Immature natural killer cell (primary cell): ENCODE measurements at places on chromosomes 16 and 17. TPM values are rescaled to one million over a fixed set of nuclear protein-coding genes. Genes with fewer than 3 reads are reported as not detected.
A peak's percentile ranks its signal among the peaks of the same experiment; 100 is the strongest.

DNA sequence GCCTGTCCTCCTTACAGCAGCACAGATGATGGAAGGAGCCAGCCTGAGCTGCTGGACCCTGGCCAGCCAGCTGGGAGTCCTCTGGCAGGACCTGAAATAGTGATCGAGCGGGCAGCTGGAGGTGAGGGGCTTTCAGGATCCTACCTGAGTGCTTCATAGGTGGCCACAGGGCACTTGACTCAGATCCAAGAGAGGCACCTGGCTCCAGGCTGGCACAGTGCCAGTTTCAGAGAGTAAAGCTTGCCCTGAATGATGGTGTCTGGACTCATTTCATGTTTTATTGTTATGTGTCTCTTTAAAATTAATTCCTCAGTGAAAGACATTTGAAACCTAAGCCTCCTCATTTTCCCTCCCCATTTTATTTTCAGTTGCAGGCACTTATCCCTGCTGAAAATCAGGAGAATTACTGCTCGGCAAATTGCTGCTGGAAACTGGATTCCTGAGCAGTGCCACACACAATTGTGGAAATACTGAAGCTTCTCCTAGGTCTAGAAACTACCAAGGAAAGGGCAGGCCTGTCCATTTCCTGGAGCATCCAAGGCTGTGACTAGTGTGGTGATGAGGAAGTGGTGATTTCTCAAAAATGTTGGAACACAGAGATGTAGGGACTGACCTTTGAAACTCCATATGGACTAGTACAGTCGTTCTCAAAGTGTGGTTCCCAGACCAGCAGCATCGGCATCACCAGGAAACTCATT is 16.1 kb upstream of the ADAMTS18 start:
- no peak overlapping the region for H3K4me3 ChIP-seq
- no peak overlapping the region for H3K27ac ChIP-seq
- DNase-seq, result no peak
- peaks cover 4% of the 10 kb centered on the region for H3K27me3 ChIP-seq
- no peaks in the 10 kb centered on the region for H3K4me1 ChIP-seq
- H3K36me3 ChIP-seq, result no peaks in the 10 kb centered on the region

DNA sequence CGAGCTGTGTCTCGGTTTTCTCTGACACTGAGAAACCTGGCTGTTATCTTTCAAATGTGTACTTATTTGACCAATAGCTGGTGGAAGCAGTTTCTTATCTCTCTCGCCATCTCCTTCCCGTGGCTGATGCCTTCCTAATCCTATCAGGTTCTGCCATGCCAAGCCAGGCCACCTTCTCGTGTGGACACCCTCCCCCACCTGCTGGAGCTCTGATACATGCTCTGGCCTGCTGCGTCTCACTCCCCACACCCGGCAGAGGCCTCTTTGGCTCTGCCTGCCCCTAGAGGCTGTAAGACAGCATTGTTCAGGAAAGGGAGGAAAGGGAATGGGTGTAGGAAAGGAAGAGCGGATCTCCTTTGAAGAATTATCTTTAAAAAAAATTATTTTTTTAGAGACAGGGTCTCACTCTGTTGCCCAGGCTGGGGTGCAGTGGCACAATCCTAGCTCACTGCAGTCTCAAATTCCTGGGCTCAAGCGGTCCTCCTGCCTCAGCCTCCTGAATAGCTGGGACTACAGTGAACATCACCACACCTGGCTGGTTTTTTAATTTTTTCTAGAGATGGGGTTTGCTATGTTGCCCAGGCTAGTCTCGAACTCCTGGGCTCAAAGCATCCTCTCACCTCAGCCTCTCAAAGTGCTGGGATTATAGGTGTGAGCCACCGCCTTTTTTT is 7.5 kb upstream of the ARMC5 start:
- no peak overlapping the region for H3K27ac ChIP-seq
- no peak overlapping the region for H3K4me3 ChIP-seq
- H3K36me3 ChIP-seq, result no peaks in the 10 kb centered on the region
- no peak for DNase-seq
- H3K4me1 ChIP-seq, result peaks cover 43% of the 10 kb centered on the region

GRCh38 chr17:45229681-45230409 is 8.2 kb downstream of the FMNL1 start:
- H3K36me3 ChIP-seq, result peaks cover 4% of the 10 kb centered on the region
- peak overlapping the region; percentile 100 for H3K27ac ChIP-seq
- H3K4me3 ChIP-seq, result peak overlapping the region; percentile 100
- H3K27me3 ChIP-seq, result peaks cover 49% of the 10 kb centered on the region
- peak; percentile 68 for DNase-seq

GRCh38 chr17:72571813-72572396 is 451.1 kb downstream of the SOX9 start:
- no peak overlapping the region for H3K4me3 ChIP-seq
- H3K27me3 ChIP-seq, result peaks cover 2% of the 10 kb centered on the region
- DNase-seq, result no peak
- no peaks in the 10 kb centered on the region for H3K4me1 ChIP-seq

DNA sequence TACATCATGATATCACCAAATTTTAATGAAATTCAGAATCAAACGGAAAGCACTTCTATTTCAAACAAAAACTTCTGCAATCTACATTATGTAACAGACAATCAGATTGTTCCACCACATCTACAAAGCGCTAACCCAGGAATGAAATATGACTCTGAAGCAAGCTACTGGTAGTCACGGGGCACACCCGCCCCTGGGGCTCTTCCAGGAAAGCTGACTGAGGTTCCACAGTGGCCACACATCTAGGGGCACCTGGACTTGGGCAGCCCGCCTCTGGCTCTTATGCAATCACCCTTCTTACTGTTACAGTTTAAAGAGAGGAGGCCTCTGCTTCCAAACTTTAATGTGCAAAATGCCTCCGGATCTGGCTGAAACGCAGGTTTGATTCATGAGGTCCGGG is 27.5 kb downstream of the ZCCHC14 start:
- peak overlapping the region; percentile 86 for H3K27ac ChIP-seq
- H3K36me3 ChIP-seq, result no peaks in the 10 kb centered on the region
- H3K4me3 ChIP-seq, result peak overlapping the region; percentile 49
- peaks cover 37% of the 10 kb centered on the region for H3K4me1 ChIP-seq

DNA sequence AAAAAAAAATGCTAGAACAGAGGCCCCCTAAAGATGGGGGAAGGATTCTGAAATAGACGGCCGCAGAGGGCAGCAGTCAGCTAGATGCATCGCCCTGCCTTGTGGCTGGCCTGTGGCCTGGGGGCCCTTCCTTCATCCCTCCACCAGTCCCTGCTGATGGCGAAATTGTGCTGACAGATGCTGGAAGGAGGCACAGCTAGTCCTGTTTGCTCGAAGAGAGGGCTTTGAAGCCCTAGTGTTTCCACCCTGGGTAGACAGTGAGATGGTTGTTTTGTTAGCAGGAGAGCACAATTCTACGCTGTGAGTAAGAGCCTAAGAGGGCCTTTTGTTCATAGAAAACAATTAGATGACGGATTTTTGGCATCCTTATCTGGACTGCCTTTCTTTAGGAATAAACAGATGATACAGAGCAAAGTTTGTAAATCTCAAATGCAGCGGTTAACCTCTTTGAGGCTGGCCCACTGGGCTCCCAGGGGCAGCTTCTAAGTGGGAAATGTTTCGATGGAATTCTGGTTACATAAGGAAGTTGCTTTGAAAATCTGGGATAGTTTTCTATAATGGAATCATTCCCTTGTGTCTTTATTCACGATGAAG is 23.0 kb downstream of the VPS35L start:
- H3K36me3 ChIP-seq, result peaks cover 48% of the 10 kb centered on the region
- DNase-seq, result no peak
- no peak overlapping the region for H3K4me3 ChIP-seq
- H3K4me1 ChIP-seq, result no peaks in the 10 kb centered on the region
- H3K27me3 ChIP-seq, result no peaks in the 10 kb centered on the region

DNA sequence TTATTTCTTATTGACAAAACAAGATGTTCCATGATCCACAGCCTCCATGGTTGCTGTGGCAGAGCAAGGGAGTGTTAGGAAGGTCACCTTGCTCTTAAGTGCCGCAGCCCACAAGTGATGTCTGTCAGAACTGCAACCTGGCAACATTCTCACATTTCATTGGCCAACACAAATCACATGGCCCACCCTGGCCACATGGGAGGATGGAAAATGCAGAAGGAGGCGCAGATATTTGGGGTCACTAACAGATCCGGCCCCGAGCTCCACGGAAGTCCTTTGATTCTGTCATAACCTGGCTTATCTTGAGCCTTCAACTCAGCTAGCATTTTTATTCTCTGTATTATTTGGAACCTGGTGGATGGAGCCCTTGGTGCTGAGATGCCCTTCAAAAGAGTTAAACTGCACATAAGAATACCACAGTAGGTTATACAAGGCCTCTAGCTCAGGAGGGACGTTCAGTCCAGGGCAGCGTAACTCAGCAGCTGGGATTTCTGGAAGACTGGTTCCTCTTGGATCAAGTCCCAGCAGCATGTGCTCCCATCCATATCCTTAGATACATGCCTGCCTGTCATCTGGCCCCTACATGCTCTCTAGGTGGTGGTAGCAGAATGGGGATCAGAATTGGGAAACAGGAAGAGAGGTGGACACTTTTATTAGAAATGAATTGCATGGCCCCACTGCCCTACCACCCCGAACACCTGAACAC is 508.1 kb downstream of the HAPSTR1 start:
- no peak overlapping the region for H3K4me3 ChIP-seq
- DNase-seq, result no peak
- no peak overlapping the region for H3K27ac ChIP-seq
- H3K4me1 ChIP-seq, result no peaks in the 10 kb centered on the region

- no peaks in the 10 kb centered on the region for H3K36me3 ChIP-seq
- peaks cover 11% of the 10 kb centered on the region for H3K4me1 ChIP-seq
- peaks cover 4% of the 10 kb centered on the region for H3K27me3 ChIP-seq
- no peak overlapping the region for H3K4me3 ChIP-seq
- H3K27ac ChIP-seq, result no peak overlapping the region
Observed at GRCh38 chr17:71922439-71922838, 198.4 kb upstream of the SOX9 start.

- DNase-seq, result no peak
- H3K4me1 ChIP-seq, result no peaks in the 10 kb centered on the region
- H3K4me3 ChIP-seq, result no peak overlapping the region
- peaks cover 3% of the 10 kb centered on the region for H3K36me3 ChIP-seq
- no peaks in the 10 kb centered on the region for H3K27me3 ChIP-seq
Observed at GRCh38 chr16:61379311-61379710, 656.9 kb downstream of the CDH8 start.

GRCh38 chr17:2024572-2025219 is 438 bp downstream of the RTN4RL1 start:
- H3K27ac ChIP-seq, result no peak overlapping the region
- DNase-seq, result no peak
- peak overlapping the region; percentile 60 for H3K4me3 ChIP-seq
- no peaks in the 10 kb centered on the region for H3K36me3 ChIP-seq
- peaks cover 16% of the 10 kb centered on the region for H3K4me1 ChIP-seq
- peaks cover 15% of the 10 kb centered on the region for H3K27me3 ChIP-seq

DNA sequence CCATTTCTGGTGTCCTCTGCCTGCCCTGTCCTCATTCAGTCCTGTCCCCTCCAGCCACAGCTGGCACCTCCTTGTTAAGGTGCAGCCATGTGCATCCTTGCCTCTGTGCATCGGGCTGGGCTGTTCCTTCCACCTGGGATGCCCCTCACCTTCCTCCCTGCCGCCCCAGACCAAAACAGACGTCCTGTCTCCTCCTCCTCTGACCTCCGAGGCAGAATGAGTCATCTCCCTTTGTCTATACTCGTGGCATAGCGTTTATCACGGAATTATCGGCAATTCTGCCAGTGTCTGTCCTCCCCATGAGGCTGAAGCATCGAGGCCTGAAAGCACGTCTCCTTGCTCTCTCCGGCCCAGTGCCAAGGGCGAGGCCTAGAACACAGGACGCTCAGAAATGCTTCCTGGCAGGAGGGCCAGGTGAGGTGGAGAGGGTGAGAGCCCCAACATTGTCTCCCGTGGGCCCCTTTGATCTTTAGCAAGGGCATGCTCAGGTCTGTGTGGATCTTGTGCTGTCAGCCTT is 4.6 kb downstream of the RAI1 start:
- no peak overlapping the region for H3K4me3 ChIP-seq
- H3K36me3 ChIP-seq, result no peaks in the 10 kb centered on the region

DNA sequence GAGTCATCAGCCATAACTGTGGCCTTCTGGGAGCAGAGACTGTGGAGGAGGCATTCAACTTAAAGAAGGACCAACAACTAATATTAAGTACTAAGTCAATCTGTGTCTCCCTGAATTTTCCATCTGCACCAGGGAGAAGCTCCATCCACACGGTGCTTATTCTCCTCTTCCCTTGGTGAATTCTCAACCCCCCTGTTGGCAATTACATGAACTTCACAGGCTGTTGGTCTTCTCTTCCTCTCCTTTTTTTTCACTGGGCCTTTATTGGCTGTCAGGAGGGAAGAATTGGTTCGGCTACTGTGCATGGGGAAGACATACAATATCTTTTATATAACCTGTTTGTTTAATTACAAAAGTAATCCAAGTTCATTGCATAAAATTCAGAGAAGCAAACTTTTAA is 152.8 kb upstream of the IRX6 start:
- no peaks in the 10 kb centered on the region for H3K27me3 ChIP-seq
- H3K4me1 ChIP-seq, result no peaks in the 10 kb centered on the region
- DNase-seq, result no peak
- no peak overlapping the region for H3K4me3 ChIP-seq
- no peaks in the 10 kb centered on the region for H3K36me3 ChIP-seq
- no peak overlapping the region for H3K27ac ChIP-seq

- H3K4me3 ChIP-seq, result no peak overlapping the region
- H3K36me3 ChIP-seq, result no peaks in the 10 kb centered on the region
- H3K4me1 ChIP-seq, result no peaks in the 10 kb centered on the region
- H3K27ac ChIP-seq, result no peak overlapping the region
Observed at GRCh38 chr17:12390631-12391030, 275.1 kb upstream of the MYOCD start.

GRCh38 chr17:48505788-48506187 is 25.0 kb downstream of the HOXB1 start:
- H3K27me3 ChIP-seq, result peaks cover 3% of the 10 kb centered on the region
- no peaks in the 10 kb centered on the region for H3K36me3 ChIP-seq
- H3K4me3 ChIP-seq, result no peak overlapping the region
- H3K27ac ChIP-seq, result peak overlapping the region; percentile 92
- DNase-seq, result peak; percentile 74

DNA sequence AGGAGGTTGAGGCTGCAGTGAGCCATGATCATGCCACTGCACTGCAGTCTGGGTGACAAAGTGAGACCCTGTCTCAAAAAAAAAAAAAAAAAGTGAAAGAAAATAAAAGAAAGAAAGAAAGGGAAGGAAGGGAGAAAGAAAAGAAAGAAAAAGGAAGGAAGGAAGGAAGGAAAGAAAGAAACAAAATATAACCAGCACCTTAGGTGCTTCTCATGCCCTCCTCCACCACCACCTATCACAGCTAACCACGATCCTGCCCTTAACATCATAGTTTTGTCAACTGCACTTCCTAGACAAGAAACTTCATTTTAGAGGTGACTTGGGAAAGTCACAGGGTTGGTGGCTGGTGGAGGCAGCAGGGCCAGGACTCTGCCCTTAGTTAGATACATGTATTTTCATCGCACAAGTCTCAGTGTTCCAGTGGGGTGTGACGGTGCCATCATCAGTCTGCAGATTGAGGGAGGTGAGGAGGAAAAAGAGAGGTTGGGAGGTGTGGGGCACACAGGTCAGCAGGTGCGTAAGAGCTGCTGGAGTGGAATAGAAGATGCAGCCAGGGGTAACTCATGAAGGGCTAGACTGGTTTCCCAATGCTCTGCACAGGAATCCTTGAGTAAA is 10.0 kb downstream of the SUPT4H1 start:
- DNase-seq, result no peak
- H3K27ac ChIP-seq, result peak overlapping the region; percentile 99
- peaks cover 89% of the 10 kb centered on the region for H3K4me1 ChIP-seq
- peaks cover 12% of the 10 kb centered on the region for H3K27me3 ChIP-seq

GRCh38 chr17:49635121-49635520 is 42.8 kb downstream of the SPOP start:
- H3K27ac ChIP-seq, result peak overlapping the region; percentile 29
- H3K36me3 ChIP-seq, result no peaks in the 10 kb centered on the region
- peaks cover 2% of the 10 kb centered on the region for H3K27me3 ChIP-seq
- H3K4me3 ChIP-seq, result no peak overlapping the region

MCRIP1 gene
- polyA plus RNA-seq, result 124 TPM

NAGS gene
- polyA plus RNA-seq, result 1.2 TPM
